ENCODE measurements at places on chromosomes 6 and 20.

DNA sequence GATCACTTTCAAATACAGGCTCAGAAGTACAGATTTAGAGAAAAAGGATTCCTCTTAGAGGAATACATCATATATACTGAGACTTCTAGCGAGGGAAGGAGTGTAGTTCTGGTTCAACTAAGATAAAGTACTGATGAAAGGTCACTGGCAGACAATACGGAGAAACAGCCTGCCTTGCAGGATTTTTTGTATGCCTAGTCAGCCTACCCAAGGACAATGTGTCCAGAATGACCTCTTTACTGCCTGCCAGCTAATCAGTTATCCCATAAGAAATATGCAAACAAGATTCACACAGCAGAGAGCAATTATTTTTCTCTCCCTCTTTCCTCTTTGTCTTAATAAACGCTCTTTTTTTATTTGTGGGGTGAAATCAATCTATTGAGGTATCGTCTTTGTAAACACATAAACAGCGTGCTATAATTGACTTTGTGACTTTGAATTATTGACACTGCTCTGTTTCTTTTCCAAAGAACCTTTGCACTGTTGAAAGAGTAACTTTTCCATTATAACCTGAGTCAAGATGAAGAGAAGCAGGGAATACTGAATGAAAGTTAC, 1.4 kb upstream of the TSPYL4 start:
- DNase-seq: no peak

DNA sequence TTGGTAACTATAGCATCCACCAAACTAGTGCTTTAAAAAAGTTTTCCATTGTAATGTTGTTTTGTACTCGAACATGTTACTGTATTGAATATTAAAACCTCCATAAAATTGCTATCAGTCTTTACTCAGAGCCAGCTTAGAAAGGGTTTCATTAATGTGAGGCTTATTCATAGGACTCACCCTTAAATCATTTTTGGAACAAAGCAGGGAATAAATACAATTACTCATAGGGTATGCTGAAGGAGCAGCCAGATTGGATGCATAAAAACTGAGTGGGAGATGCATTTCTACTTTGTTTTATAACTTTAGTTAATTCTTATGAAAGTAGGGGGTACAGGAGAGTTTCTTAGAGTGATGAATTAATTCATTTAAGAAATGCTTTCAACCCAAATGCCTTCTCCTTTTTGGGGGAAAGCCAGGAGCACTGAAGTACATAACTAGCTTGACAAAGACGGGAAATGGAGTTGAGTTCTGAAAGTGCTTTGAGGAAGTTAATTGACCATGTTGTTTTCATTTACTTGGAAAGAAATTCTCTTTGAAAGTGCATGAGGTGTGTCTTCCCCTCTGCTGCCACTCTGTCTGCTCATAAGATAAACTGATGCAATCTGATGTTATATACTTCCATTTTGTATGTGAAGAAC, 90.3 kb downstream of the RNF144B start:
- no peak for DNase-seq

GRCh38 chr6:81495999-81496398, 256.5 kb downstream of the TENT5A start:
- DNase-seq: no peak

- no peak for DNase-seq
Observed at GRCh38 chr20:17967521-17968365, 851 bp downstream of the SNX5 start.

DNA sequence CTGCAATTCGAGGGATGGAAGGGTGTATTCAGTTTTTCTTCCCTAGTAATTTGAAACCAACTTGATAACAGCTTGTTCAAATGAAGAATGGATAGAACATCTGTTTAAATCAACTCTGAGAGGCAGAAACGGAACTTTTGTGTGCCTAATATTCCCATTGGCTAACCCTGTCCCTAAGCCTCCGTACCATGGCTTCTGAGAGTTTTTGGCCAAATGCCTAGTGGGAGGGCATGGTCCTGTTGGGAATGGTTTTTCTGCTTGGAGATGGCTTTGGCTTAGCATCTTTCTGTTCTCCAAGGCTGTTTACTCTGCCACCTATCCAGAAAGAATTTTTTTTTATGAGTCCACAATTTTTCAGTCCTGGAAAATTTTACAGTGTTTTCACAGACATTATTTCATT, 126.7 kb upstream of the MLIP start:
- DNase-seq: no peak

- DNase-seq: no peak
Observed at GRCh38 chr6:8075704-8076103, 11.5 kb upstream of the BLOC1S5 start.

- DNase-seq: no peak
Observed at GRCh38 chr20:43939762-43940121, 25.1 kb downstream of the TOX2 start.

DNA sequence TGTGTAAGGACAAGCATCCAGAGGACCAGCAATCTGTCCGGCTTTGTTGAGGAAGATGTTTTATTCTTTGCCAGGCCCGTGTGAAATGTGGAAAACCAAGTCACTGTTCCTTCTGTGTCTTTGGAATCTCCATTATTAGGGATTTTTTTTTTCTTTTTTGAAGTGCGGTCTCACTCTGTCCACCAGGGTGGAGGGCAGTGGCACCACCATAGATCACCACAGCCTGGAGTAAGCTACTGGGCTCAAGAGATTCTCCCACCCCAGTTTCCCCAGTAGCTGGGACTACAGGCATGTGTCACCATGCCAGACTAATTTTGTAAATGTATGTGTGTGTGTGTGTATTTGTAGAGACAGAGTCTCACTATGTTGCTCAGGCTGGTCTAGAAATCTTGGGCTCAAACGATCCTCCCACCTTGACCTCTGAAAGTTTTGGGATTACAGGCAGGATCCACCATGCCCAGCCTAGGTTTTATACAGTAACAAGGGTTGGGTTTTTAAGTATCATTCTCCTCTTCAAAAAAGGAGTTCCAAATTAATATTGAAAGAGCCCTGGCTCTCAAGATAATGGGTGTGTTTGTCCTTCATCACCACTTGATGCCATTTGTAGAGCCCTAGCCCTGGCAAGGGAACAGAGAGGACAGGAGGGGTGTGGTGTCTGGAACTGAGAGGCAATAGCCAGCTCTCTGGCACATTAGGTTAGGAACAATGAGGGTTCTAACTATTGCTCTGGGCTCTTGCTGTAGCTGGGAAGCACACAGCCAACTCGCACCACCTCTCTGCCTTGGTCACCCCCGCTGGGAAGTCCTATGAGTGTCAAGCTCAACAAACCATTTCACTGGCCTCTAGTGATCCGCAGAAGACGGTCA, 3.1 kb downstream of the LAMP5 start:
- no peak for DNase-seq

GRCh38 chr6:71326611-71327010, 38.0 kb downstream of the OGFRL1 start:
- no peak for DNase-seq

- no peak for DNase-seq
Observed at GRCh38 chr20:25503936-25504335, 81.4 kb downstream of the NINL start.

DNA sequence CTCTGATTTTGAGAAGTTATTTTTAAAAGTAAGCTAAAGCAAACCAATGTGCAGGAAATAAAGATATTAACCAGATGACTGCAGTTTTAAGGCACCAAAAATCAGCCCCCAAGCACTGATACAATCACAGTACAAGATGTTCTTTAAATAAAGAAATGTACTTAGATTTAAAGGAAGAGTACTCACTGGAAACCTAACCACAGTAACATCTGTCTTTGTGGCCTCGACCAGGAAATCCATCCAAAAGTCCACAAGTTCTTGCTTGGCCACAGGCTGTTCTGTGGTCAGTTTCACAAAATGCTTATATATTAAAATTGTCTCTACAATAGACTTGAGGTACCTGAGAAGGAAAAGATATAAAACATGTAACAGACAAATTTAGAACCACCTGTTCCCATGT, 105.9 kb upstream of the MAP7 start:
- no peak for DNase-seq

GRCh38 chr6:40722553-40723258, 135.5 kb upstream of the LRFN2 start:
- DNase-seq: no peak

Data from stimulated activated CD8-positive, alpha-beta memory T cell treated with anti-CD3 and anti-CD28 coated beads, Interleukin-15, amount 100 ng/mL, for 1 hour (primary cell).